RPMI8226 (cell line): ENCODE measurements at places on chromosomes 1 and 21.
A peak's percentile ranks its signal among the peaks of the same experiment; 100 is the strongest.

DNA sequence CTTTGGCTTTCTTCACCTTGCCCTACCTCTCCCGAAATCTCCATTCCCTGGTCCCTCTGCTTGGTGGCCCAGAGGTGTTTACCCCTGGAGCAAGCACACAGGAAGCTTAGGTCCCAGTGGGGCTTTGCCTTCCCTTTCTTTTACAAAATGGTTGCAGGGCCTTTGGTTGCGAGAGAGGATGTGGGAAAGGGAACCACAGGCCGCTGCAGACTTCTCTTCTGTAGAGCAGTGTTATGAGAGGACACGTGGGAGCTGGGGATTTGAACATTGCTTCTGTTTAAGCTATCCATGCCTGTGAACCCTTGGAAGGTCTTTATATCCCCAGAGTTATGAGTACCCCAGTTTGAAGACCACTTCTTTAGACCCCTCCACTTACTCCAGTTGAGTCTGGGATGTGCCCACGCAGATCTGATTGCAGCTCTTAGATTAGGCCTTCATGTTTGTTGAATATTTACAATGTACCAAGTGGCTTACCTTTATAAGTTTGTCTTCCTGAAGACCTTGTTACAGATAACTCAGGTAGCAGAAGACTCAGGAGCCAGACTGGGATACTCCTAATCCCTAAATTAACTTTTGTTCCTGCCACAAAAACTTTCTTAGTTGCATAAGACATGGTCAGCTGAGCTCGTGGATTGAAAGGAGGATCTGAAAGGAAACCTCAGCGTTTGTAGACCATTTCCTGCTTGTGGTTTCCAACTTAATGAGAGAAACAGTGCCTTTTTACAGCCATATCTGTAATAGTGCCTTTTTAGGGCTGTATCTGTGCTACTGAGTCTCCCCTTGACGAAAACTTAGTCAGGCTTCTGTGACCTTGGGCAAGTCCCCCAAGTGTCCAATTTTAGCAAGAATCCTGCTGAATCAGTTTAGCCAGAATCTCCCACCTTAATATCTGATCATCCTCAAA lies 21.9 kb upstream of the IVNS1ABP start:
- peak; percentile 60 for DNase-seq

DNA sequence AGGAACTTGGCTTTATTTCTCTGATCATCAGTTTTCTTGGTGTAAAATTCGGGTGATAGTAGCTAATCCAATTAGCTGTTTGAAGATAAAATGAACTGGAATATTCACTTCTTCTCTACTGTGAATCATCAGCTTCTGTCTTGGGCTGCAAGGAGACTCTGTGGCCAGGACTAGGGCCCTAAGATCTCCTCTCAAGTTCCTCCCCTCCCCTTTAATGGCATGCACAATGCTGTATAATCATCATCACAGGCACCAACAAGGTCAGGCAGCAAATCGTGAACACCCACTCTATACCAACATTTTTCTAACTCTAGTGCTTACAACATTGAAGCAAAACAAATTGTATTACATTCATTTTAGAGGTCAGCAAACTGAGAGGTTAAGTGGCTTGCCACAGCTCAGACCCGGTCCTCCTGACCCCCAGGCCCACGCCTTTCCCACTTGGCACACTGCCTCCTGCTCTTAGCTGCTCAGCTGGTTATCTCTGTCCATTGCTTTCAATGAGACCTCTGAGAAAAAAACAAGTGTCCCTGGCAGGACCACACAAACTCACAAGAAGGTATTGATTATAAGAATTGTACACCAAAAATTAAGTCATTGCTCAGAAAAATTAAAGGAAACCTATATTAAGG lies 31.8 kb downstream of the LRRC52 start:
- no peak for DNase-seq

DNA sequence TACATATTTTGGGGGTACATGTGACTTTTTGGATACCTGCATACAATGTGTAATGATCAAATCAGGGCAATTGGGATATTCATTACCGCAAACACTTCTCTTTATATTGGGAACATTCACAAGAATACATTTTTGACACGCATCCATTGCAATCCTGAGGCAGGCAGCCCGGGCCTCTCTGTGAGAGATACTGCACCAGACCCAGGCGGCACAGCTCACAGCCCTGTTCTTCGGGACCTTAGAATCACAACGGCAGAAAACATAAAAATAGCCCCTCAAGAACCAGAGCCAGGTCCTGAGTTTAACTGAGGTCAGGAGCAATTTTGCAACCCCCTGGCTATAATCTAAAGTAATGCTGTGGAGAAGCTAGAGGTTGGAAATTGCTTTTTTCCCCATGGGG lies 90.8 kb upstream of the PGBD5 start:
- no peak for DNase-seq

- peak; percentile 70 for DNase-seq
Measured at GRCh38 chr21:38505654-38506523, 7.6 kb upstream of the ERG start.

DNA sequence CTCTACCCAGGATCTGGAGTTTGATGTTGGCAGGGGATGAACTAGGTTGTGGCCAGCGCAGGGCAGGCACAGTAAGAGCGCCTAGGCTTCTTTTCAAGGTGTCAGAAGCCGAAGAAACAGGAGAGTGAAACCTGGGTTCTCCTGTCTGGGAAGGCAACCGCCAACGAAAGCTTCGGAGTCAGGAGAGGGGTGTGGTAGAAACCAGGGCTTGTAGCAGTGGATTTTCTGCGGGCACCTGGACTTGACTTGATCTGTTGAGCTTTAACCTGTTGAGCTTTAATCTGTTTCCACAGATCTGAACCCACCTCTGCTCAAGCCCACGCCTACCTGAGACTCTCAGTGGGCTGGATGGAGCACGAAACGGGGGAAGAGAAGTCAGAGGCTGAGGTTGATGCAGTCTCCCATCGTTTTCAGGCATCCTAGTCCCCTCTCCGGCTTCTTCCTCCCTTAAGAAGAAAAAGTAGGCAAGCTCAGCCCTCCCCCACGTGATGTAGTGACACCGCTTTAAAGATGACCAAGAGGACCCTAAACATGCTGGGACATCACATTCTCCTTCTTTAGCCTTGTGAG lies 9.3 kb downstream of the HLX start:
- DNase-seq = no peak
